ELR (cell line): ENCODE measurements at places on chromosomes 6 and 20.
A peak's percentile ranks its signal among the peaks of the same experiment; 100 is the strongest.

GRCh38 chr6:77482981-77483380 lies 19.7 kb upstream of the HTR1B start:
- no peak for DNase-seq

GRCh38 chr6:116313101-116313776 lies 33.5 kb upstream of the TSPYL1 start:
- DNase-seq = peak; percentile 19

DNA sequence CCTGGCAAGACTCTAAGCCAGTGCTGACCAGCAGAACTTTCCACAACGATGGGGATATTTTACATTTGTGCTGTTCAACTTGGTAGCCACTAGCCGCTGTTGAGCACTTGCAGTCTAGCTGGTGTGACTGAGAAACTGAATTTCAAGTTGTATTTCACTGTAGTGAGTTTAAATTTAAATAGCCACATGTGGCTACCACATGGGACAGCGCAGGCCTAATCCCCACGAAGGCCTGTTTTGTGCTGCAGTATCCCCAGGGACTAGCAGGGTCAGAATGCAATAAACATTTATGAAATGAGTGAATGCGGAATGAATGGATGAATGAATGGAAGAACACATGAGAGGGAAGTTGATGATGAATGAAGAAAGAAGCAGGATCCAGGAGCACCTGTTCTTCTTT lies 115.8 kb downstream of the TRERF1 start:
- no peak for DNase-seq

GRCh38 chr6:151430886-151431285 lies 21.0 kb downstream of the RMND1 start:
- no peak for DNase-seq

GRCh38 chr6:53734473-53735299 lies 60.1 kb upstream of the LRRC1 start:
- DNase-seq = peak; percentile 97
